ENCODE measurements at places on chromosomes 6 and 20.

GRCh38 chr20:50595433-50595895, 85.3 kb downstream of the PTPN1 start:
- no peak for DNase-seq

DNA sequence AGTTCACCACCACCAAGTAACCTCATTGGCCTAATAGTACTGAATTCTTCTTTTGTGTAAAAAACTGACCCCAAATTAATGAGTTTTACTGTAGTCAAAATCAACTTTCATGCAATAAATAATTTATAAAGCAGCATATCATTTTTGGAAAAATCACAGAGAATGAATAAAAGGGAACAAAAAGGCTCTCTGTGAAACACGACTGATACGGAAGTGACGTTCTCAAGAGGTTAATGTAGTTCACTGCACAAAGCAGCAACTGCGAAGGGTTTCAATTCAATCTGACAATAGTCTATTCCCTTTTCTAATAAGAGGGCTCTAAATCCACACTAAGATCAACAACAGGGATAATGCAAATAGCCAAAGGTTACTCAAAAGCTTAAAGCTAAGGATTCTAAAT, 70.3 kb downstream of the PREP start:
- DNase-seq, result no peak

GRCh38 chr6:145569140-145569539, 166.2 kb downstream of the EPM2A start:
- DNase-seq, result no peak

DNA sequence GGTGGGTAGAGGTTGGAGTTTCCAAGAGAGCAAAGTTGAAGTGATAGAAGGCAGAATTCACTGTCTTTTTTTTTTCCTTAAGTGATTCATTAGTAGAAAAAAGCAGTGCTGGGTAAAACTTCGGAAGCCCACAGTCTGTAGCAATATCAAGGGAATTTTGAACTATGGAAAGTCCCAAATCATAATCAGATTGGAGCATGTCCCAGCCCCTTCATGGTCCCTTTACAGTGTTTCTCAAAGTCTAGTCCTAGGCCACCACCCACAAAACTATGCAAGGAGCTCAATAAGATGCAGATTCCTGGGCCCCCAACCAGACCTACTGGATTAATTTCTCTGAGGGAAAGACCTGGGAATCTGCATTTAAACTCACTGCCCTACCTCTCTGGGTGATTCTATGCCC, 22.6 kb downstream of the NEDD9 start:
- DNase-seq, result peak; percentile 22

DNA sequence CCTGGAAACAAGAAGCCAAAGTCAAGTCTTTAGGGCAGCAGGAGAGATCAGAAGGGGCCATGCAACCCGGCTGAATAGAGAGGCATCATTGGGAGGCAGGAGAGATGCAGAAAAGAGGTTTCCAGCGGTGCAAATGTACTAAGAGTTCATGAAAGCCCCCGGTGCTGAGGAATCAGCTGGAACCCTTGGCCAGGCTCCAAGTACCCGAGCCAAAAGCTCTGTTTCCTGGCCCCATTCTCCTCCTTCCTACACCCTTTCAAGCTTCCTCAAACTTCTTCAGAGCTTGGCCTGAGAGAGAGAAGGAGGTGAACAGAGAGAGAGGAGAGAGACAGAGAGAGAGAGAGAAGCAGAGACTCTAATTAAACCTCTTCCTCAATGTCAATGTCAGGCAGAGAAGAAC, 433.5 kb downstream of the PRKN start:
- no peak for DNase-seq

DNA sequence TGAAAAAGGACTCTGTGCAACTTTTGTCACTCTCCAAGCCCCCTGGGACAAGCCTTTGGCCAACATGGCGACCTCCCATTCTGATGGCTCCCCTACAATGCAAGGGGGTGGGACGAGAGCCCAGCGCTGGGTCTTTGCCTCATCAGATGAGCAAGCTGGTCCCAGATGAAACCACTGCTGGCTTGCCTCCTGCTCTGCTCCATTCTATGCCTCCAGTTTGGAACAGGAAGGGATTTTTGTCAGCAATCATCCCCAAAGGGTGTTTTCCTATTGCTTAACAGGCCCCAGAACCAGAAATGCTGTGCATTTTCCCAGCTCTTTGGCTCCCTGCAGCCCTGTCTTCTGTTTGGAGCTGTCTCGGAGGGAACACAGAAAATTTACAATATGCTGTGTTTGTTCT, 412.7 kb downstream of the MAFB start:
- DNase-seq, result peak; percentile 35

- DNase-seq, result no peak
Measured at GRCh38 chr20:25285856-25286798, 38.2 kb downstream of the PYGB start.

- no peak for DNase-seq
Measured at GRCh38 chr20:13142143-13142542, 78.9 kb upstream of the ISM1 start.

DNA sequence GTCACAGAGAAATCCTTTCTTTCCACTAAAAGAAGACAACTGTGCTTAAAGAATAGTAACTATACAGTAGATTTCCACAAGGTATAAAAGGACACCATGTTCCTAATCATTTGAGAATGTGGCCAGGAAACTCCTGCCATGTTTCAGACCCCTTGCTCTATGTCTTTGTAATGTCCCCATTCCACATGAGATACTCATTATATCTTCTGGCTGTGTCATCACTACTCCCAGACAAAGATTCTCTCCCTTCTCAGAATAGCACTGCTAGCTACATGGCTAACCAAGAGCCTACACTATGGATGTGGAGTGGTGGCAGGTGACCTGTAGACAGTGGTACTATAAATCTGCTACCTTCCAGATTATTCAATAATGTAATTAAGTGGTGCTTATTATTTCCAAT, 218.1 kb upstream of the MCHR2 start:
- no peak for DNase-seq

DNA sequence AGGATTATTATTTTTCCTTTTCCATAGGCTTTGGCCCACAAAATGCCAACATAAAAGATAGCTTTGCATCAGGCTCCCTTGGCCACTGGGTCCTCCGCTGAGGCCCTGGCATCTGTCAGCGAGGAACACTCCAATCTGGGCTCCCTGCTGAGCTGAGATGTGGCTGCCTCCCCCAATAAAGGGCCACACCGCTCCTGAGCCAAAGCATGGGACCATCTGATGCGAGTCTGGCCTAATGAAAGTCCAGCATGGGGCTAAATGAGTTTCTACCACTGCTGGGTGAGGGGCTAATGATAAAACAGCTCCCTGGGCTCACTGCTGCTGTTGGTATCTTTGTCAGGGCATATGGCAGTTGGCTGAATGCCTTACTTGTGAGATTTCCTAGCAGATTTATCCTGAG, 817.5 kb upstream of the SLC35B3 start:
- DNase-seq, result no peak

GRCh38 chr6:28107506-28107905, 16.9 kb upstream of the ZSCAN16 start:
- DNase-seq, result no peak

DNA sequence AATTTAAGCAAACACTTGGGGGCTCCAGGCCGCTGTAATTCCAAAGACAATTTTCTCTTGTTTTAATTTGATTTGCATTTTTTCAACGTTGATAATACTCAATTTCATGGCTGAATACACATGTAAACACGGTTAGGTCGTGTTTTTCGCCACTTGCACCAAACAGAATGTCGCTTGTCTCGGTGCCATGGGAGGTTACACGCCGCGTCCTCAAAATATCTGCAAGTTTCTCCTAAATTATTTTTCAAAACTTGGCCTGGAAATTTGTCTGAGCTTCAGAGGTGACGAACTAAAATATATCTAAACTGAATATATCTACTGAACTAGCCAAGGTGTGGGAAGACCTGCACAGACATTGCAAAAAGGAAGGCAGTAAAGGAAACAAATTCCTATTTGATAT, 15.0 kb downstream of the FOXA2 start:
- DNase-seq, result no peak

DNA sequence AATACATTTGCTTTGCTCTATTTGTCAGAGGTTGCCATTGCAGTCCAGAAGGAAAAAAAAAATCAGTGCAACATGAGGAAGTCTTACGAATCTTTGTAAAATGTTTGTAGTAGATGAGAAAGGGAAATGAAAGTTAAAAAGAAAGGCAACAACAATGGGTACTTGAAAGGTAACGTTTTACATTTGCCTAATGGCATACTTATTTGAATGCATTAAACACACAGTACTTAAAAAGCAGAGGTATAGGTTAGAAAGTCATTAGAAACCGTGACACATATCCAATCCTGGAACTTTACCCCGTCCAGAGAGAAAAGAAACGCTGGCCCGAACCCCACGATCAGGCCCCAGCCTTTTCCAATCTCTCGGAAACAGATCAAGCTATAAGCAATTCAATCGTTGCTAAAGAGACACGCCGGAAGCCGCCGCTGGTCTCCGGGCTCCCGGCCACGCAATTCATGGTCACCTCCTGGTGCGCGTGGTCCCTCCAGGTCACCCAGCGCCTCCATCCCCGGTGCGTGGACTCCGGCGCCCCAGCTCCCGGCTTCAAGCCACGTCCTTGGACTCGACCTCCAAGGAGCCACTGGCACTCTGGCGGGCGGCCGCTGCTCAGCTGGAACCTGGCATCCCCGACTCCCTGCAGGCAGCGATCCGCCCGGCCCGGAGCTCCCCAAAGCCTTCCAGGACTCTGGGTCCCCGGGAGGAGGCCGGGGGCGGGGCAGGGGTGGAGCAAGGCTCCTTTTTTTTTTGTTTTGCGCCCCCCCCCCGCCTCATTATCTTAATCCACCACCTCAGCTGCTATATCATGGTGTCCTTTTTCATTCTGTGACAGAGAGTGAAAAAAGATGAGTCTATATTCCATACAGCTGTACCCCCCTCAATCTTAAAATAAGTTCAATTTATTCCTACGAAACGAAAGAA, at the start of gene SLC18B1:
Gene SLC18B1, minus strand, starts transcription at position 687 of the 918 bp plus-strand sequence. Its CDS starts 181 bp downstream, at position 506.
- DNase-seq, result peak; percentile 64

DNA sequence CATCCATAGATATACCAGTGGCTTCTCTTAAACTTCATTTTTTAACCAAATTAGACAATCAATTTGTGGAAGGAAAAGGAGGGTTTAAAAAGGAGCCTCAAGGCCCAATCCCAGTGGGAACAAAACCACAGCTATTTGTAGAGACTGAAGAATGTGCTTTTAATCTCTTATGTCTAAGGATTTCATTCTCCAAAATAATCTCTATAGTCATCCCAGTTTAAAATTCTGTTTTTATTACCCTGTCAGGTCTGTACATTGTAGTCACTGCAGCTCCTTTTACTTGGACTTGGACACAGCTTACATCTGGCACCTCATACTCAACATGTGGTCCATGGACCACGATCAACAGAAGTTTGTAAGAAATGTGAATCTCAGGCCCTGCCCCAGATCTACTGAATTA, 152.1 kb upstream of the STMND1 start:
- DNase-seq, result no peak

DNA sequence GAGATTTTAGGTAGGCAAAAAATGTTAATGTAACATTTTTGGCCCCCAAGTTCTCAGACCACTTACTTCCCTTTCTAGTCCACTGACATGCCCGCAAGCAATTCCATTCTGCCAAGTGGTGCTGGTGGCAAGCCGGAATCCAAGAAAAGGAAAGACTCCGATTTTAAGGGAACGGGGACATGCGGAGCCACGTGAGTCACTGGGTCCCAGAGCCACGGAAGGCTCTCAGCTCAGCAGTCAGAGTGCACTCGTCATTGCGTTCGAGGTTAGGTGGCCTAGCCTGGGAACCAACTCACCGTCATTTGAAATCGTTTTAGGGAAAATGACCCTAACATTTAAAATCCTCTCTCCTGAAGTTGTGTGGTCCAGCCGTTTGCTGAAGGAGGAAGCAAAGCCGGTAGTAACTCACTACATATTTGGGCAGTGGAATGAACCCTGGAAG, 711 bp upstream of the SIRT5 start:
- peak; percentile 65 for DNase-seq

GRCh38 chr20:23773127-23773526, 22.4 kb upstream of the CST1 start:
- DNase-seq, result no peak

DNA sequence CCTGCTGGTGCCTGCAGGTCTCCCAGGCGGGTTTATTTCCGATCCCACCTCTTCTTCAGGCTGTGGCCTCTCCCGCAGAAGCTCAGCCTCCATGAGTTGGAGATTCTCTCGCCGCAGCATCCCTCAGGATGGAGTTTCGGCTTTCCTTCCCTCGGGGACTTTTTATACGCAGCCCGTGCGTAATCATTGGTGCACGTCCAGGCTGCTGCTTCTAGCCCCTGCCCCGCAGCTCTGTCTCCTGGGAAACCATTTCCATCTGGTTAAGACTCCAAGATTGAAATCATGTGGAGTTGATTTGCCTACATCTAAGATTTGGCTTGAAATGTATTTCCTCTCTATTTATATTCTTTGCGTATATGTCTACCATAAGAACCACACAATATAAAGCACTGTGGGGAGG, 46.7 kb upstream of the CARMIL1 start:
- peak; percentile 69 for DNase-seq

- DNase-seq, result no peak
Measured at GRCh38 chr20:23536328-23536974, 31.8 kb downstream of the CST9L start.

GRCh38 chr6:64411226-64411625, 775.6 kb downstream of the PHF3 start:
- peak; percentile 4 for DNase-seq

- no peak for DNase-seq
Measured at GRCh38 chr6:15561447-15562199, 101.2 kb downstream of the DTNBP1 start.

DNA sequence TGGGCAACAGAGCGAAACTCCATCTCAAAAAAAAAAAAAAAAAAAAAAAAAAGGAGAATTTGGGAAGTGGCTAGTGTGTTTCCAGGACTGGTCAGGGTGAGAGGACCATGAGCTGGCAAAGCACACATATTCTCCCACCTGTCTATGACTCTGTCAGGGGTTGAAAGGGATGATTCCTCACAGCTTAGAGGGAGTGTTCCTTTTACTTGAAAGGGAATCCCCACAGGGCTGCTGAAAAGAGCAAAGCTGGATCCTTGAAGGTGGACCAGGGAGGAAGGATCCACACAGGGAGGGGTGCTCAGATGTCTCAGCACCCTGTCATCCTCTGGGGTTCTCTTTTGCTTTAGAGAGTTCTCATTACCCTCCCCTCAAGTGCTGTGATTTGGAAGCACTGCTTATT, 13.2 kb downstream of the MRAP2 start:
- DNase-seq, result no peak

DNA sequence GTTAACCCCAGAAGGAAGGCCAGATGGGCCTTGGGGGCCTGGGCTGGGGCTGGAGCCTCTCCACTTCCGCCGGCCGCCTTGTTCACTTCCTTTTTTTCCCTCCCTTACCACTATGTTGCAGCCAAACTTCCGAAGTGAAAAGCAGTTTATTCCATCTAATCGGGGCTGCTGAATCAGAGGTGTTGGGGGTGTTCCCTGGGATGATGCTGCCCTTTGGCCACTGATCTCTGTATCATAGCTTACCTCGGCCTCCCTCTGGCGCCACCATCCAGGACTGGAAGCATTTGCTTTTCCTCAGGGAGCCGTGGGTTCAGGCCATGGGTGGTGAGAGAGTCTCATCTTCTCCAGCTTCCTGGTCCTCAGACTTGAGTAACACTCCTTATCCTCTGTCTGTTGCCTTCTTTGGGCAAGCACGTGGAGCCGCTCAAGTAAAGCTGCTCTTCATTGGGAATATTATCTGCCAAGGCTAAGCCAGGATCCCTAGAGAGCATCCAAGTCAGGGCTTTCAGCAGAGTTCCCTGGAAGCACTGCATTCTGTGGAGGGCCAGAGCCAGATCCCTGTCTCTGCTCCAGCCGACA, 39.6 kb downstream of the SLX4IP start:
- no peak for DNase-seq

GRCh38 chr6:33304216-33304615, 5.5 kb upstream of the RGL2 start:
- DNase-seq, result no peak
